ENCODE measurements at places on chromosomes 3 and 15.
A peak's percentile ranks its signal among the peaks of the same experiment; 100 is the strongest.

DNA sequence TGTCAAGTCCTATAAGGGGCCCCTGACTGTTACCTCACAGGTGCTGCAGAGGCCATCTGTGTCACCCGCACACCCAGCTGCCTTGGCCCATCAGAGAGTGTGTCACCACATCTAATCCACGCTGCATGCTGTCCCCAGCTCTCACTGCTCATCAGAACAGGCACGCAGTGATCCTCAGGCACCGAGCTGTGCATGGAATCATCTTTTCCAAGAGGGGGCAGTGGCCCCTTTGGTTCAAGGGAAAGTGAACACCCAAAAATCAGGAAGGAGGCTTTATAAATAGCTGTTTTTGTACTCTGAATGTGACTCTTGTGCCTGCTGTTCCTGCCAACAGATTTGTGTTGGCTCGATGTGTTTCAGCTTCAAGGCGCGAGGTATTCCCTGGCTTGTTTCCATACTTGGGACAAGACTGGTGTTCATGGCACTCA is 110.3 kb upstream of the ETV5 start:
- DNase-seq, result no peak

DNA sequence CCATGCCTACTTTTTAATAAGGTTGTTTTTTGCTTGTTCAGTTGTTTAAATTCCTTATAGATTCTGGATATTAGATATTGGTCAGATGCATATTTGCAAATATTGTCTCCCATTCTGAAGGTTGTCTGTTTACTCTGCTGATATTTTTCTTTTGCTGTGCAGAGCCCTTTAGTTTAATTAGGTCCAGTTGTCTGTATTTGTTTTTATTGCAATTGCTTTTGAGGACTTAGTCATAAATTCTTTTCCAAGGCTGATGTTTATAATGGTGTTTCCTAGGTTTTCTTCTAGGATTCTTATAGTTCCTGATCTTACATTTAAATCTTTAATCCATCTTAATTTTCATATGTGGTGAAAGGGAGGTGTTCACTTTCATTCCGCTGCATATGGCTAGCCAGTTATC is 77.4 kb downstream of the PTPRG start:
- DNase-seq, result no peak

DNA sequence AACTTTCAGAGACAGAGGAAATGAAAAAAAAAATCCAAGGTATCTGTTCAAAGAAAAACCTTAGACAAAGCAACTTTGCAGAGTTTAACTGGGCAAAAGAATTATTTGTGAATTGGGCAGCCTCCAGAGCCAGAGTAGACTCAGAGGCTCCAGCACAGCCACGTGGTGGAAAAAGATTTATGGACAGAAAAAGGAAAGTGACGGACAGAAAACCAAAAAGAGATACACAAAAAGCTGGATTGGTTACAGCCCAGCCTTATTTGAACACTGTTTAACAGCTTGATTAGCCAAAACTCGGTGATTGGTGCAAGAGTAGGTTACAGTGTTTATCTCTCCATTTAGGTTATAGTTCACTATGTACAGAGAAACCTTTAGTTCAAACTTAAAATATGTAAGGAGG is 23.7 kb upstream of the GPD1L start:
- DNase-seq, result no peak

- DNase-seq, result peak; percentile 76
These were observed 407.2 kb upstream of the TGFBR2 start for GRCh38 chr3:30199096-30199759.

DNA sequence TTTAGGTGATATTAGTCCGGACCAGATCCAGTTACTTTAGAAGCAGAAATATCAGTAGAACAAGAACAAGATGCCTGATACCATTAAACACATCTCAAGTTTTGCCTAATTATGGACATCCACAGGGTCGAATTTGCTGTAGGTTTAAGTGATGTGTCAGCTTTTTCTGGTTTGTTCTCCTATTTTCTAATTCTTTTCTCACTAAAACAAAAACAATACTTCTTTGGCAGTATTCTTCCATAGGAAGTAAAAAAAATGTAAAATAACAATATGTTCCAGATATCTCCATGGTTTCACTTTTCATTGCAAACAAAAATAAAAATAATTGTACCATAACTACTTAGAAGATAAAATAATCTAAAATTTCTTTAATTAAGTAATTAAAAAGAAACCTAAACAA is 265.7 kb downstream of the SHOX2 start:
- no peak for DNase-seq

- no peak for DNase-seq
These were observed 1.8 kb downstream of the ZNF770 start for GRCh38 chr15:34986326-34986725.

- DNase-seq, result no peak
These were observed 31.9 kb downstream of the DNAH1 start for GRCh38 chr3:52347716-52348635.

DNA sequence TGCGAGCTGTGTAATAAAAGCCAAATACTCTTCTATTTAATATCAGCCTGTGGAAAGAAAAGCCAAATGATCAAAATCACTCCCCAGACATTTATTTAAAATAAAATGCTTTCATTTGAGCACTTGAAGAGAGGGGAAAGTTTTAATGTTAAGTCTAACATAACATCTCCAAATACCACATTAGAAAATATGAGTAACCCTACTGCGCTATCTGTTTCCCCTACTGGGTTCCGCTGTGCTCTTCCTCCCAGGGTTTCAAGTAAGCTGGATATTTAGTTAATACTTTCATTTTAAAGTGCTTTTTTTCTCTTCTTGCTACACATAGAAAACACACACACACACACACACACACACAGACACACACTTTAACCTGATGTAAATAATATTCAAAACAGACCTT is 6.7 kb upstream of the VGLL4 start:
- no peak for DNase-seq

DNA sequence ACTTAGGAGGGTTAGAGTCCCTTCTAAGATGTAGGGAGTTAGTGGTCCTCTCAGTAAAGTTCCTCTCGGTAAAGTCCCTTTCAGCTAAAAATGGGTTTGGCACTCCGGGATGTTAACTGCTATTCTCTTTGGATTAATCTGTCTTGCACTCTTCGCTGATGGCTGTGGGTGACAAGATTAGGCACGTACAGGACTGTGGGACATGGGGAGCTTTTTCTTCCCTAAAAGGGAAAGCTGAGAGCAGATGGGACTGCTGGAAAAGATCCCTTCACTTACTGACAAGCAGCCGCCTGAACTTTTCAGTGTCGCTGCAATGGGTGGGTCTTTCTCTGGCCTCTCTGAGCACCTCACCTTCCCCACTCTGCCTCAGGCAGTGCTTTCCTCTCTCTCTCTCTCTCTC is 16.4 kb upstream of the HHATL start:
- no peak for DNase-seq

GRCh38 chr3:53075743-53076140 is 29.9 kb upstream of the SFMBT1 start:
- DNase-seq, result peak; percentile 10
